Karpas-422 (cell line): ENCODE measurements at places on chromosomes 16 and 17. TPM values are rescaled to one million over a fixed set of nuclear protein-coding genes. Genes with fewer than 3 reads are reported as not detected.

Gene KRTAP9-8
- total RNA-seq, result not detected in 2 replicates

- no peak for DNase-seq
Measured at GRCh38 chr16:84059111-84059510, 16.5 kb upstream of the SLC38A8 start.

DNA sequence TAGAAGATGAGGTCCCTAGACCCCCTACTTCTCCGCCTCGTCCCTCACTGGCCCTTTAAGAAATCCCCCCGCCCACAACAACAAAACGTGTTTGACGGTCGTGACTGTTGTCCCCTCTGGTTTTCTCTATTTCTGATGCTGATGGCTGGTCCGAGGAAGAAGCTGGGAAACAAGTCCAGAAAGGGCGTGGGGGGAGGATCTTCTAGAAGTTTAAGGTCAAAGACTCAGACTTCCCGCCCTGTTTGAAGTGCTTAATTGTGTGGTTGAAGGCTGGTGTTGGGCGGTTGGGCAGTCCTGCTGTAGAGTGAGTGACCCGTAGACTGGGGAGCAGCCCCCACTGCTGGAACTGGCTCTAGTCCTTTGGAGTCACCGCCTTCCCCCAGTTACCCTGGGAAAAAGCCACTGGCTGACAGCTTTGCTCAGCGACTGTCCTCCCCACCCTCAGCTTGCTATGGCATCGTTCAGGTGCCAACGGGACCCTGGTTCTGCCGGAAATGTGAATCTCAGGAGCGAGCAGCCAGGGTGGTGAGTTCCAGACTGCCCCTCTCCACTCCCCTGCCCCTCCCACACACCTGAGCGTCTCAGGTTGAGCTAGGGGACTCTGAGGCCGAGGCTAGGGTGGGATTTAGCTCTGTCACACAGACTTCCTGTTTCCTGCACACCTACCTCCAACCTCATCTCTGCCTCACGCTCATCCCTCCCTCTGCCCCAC lies 1.6 kb downstream of the MLLT6 start:
- DNase-seq, result peak; percentile 64

DNA sequence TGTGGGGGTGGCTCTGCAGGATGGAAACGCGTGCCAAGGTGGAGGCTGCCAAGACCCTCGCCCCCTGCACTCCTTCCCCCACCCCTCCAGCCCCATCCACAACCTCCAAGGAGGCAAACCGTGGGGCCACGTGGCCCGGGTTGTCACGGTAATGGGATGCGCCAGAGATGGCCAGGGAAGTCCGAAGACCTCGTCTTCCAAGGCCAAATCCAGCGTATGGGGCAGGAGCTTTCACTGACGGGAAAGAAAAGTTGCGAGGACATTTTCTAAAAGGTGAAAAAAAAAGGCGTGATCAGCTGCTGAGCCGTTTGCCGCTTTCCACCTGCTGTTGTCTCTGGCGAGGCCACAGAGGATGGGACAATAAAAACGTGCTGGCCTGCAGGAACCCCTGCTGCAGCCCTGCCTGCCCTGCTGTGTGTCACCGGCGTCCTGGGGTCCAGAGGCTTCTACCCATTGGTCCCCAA lies 28.3 kb upstream of the GSE1 start:
- no peak for DNase-seq

DNA sequence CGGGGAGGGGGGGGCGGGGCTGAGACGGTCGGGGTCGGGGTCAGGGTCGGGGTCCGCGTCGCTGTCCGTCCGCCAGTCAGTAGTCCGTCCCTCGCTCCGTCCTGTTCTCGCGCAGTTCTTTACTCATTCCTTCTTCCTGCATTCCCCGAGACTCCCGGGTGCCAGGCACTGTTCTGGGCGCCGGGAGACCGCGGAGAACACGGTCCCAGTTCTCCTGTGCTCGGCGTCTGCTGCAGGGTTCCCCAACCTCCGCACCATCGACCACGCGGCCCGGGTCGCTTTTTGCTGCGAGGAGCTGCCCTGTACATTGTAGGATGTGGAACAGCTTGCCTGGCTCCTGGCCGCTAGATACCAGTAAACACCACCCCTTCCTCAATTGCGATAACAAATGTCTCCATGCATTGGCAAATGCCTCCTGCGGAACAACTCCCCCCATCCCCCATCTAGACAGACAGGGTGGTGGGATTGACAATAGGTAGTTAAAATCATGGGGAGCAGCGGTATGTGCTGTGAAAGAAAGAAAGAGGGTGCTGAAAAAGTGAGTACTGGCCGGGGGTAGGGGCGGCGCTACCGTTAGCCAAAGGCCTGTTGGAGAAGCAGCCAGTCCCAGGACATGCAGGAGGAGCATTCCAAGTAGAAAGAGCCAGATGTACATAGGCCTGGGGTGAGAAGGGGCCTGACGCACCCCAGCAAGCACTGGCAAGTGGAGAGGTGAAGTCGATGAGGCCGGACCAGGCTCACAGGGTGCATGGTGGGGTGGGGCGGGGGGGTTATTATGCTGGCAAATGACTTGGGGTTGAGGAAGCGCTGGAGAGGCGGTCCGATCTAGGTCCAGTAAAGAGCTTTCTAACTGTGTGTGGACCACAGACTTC lies 631 bp downstream of the TRAF7 start:
- DNase-seq, result peak; percentile 72

DNA sequence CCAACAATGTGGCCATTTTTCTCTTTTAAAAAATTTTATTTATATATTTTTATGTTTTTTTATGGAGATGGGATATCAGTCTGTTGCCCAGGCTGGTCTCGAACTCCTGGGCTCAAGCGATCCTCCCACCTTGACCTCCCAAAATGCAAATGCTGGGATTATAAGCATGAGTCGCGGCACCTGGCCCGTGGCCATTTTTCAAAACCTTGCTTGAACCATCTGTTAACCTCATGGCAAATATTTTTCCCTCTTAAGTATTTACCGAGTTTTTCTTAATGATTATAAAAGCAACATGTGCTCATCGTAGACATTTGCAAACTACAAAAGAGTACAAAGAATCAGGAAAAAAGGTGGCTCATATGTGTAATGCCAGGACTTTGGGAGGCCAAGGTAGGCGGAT lies 127.6 kb downstream of the ABCC6 start:
- no peak for DNase-seq

DNA sequence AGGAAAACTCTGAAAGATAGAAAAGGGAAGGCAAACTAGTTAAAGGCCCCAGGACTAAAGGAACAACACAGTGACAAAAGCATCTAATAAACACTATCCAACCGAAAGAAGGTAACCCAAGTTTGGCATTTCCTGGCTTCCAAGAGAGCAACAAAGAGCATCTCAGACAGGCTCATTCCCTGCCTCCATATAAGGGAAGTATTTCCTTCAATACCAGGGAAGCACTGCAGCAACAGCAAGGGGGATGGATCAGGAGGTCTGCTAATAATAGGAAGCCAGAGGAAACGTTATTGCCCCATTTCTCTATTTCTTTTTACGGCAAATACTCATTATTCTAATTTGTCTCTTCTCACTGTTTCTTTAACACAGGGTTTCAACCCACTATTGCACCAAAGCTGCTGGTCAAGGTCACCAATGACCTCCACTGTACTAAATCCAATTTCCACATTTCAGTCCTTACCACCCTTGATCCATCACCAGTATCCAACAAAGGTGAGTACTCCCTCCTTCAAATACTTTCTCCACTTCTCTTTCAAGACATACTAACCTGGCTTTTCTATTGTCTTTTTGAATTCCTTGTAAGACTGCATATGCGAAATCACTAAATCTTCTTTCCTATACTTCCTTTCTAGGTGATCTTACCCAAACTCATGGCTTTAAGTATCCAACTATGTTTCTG lies 86.1 kb downstream of the KANSL1 start:
- DNase-seq, result no peak

Gene ZNF423
- not detected in 2 replicates for total RNA-seq

DNA sequence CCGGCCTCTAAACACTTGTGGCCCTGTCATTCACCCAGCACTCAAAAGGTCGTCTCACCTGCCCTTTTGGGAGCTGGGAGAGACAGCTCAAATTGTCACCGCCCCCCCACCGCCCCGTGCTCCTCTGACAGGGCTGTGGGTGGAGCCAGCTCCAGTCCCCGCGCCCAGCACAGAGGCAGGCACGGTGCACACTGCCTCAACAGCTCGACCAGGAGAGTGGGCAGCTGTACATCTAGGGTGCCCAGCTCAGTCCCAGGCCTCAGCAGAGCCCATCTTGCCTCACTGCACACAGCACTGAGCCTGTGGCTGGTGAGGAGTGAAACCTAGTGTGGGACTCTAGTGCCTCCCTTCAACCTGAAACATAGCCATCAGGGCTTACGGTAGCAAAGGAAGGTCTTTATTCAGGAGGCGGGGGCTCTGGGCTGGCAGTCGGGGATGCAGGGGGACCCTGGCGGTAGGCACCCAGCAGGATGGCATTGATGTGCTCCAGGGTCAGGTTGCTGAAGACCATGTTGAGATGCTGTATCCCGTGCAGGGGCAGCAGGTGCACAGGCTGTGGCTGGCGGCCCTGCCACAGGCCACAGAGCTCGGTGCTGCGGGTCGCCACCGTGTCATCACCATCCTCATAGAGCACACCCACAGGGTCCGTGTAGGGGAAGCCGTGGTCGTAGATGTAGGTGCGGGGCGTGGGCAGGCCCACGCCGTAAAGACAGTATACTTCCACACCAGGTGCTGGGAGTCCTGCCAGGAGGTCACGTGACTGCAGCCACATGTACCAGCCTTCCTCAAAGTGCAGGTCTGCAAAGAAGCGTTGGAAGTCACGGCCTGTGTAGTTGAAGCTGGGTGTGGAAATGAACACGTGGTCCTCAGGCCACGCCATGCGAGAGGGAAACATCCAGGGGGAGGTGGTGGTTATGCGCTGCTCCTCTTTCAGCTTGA lies 3.1 kb upstream of the PSMB10 start:
- DNase-seq, result peak; percentile 54

DNA sequence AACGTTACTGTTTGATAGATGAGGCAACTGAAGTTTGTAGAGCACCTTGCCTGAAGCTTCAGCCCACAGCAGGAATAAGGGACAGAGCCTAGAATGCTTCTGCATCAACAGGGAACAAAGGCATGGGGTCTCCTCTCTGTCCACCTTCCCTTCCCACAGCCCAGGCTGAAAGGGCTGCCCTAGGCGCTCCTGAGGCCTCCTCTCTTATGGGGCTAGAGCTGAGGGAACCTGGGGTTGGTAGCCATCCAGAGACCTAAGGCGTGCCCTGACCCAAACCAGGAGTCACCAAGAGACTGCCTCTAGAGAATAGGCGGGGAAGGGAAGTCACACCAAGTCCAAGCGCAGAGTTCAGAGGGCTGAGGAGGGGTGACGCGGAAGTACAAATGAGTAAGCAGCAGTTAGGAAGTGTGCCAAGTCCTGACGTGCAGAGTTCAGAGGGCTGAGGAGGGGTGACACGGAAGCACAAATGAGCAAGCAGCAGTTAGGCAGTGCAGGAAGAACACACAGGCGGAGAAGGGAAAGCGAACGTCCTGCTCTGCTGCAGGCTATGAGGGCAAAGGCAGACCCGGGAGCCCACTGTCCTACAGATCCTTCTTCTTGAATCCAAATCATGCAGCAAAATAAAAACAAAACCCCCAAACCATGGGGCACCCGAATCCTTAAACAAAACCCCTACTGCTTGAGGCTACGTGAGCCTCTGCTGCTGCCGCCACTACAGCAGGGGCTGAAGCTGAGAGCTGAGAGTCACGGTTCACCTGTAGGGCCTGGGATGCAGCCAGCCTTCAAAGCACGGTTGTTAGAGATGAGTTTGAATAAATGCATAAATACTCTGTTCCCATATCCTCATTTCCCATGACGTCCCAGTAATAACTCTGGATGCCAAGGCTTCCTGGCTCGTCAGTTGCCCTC lies 2.7 kb upstream of the SPG7 start:
- peak; percentile 89 for DNase-seq

DNA sequence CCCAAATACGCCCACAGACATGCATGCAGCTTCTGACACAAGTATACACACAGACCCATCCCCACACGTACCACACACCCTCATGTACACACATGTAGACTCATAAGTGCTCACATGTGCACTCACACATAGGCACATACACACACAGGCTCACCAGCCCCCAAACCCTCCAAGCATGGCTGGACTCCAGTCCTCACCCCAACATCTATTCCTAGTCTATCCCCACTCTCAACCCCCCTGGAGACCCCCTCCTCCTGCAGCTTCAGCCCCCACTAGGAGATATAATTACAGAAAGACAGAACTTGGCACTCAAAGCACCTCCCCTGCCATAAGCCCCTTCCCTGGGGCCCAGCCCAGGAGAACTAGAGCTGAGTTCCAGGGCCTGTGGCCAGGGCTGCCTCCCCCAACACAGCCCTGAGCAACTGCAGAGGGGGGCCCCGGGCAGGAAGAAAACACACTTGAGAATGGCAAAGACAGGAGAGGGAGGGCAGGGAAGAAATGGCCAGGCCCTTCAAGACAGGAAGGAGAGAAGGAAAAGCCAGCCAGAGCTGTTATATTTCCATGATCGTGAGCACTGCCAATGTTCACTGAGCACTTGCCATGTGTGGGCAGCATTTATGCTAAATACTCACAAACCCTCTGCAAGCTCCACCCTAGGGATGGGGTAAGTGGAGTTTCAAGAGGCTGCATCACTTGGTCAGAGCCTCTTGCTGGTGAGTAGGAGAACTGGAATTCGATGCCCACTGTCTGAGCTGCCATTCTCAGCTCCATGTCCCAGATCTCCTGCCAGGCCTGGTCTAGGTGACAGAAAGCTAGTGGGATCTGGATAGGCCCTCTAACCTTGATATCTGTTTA lies 224.5 kb downstream of the ZNF423 start:
- no peak for DNase-seq

- DNase-seq, result no peak
Measured at GRCh38 chr17:65984299-65984698, 207.6 kb downstream of the CEP112 start.

DNA sequence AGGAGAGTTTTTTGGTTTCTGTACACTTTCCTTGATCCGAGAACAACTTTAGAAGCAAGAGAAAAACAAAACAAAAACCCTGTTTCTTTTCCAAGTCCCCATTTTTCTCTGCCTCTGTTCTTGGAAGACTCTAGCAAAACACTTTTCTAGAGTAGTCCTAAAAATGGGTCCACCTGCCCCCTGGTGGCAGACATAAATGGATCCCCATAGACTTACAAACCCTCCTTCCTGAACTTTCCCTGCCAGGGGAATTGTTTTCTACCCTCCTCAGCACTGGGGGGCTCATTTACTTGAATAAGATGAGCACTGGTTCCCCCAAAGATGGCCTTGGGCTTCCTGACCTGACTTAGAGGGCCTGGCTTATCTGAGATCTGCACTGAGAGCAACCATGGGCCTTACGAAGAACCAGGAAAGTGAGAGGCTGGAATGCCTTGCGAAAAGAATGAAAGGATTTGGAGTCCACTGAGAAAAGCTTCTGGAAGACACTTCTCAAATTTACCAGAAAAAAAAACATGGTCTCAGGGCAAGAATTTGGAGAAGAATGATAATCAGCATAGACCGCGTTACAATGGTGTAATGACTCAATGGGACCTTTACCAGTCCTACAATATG lies 48.0 kb upstream of the CDYL2 start:
- peak; percentile 73 for DNase-seq

Gene ATXN2L
- total RNA-seq, result 116 and 162 TPM in 2 replicates

GRCh38 chr16:49562228-49562627 lies 188.6 kb downstream of the C16orf78 start:
- DNase-seq, result no peak

- no peak for DNase-seq
Measured at GRCh38 chr17:34570506-34570905, 8.9 kb upstream of the TMEM132E start.

Gene ZNHIT3
- total RNA-seq, result 34.0 and 72.1 TPM in 2 replicates

Gene KRTAP4-7
- not detected in 2 replicates for total RNA-seq

GRCh38 chr17:16215002-16215272 lies 397 bp downstream of the NCOR1 start:
- DNase-seq, result no peak

Gene CES5A
- not detected in 2 replicates for total RNA-seq

Gene STUB1
- 142 and 145 TPM in 2 replicates for total RNA-seq
